ENCODE measurements at places on chromosomes 16 and 17.
A peak's percentile ranks its signal among the peaks of the same experiment; 100 is the strongest.

- DNase-seq, result no peak
These were observed 2.7 kb downstream of the ELMO3 start for GRCh38 chr16:67201411-67202345.

DNA sequence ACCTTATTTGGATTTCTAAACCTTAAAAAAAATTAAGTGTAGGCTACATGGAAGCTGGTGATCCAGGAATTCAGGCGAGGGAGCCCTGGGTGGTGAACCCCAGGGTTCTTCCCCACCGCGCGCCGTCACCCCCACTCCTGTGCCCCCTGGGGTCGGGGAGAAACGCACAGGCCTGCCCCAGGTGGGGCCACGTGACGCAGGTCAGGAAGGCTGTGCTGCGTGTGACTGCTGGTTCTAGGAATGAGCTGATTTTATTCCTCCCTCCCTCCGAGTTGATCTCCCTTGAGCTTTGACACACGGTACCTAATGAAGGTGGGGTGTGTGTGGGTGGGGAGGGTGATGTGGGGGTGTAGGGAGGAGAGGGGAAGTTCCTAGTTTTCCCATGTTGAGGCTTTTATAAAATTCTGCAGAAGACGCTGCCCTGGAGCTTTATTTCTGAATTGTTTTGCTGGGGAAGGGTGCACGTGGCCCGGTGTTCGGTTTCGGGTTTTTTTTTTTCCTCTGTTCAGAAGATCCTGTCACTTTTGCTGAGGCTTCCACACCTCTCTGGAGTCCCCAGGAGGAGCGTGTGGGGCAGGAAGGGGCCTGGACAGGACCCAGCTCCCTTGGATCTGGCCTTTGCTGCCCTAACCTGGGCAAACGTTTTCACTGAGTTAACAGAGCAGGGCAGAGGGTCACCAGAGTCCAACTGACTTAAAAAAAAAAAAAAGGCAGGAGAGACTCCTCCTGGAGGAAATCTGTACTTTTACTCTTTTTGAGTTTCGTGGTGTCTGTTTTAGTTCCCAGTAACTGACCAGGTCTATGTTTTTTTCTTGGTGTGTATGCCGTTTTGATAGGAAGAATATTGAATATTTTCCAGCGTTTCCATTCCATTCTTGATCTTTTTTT is 55.8 kb upstream of the GSE1 start:
- DNase-seq, result peak; percentile 45

DNA sequence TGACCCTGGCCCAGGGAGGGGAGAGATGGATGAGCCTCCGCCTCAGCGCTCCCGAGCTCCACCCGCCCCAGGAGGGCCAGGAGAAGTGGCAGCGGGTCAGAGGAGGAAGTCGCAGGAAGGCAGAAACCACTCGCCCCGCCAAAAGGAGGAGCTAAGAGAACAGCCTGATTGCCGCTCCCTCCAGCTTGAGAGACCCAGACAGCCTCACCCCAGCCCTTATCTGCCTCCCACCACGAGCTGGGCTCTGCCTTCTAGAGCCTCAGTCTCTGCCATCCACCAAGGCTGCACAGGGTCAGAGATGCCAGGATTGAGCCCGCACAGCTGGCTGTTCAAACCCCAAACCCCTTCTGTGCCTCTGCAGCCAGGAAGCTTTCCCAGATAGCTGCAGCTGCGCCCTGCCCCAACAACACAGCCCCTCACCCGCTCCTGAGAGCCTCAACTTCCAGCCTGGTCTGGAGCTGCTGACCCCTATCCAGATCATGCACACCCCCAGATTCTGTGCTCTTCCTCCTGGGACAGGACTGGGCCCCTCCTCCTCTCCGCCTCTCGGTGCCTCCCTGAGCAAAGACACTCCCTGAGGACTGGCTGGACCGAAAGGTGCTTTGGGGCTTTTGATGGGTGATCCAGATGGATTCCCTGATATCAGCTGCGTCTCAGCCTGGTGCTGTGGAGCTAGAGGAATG is 1.0 kb upstream of the ATP2A3 start:
- DNase-seq, result peak; percentile 66

DNA sequence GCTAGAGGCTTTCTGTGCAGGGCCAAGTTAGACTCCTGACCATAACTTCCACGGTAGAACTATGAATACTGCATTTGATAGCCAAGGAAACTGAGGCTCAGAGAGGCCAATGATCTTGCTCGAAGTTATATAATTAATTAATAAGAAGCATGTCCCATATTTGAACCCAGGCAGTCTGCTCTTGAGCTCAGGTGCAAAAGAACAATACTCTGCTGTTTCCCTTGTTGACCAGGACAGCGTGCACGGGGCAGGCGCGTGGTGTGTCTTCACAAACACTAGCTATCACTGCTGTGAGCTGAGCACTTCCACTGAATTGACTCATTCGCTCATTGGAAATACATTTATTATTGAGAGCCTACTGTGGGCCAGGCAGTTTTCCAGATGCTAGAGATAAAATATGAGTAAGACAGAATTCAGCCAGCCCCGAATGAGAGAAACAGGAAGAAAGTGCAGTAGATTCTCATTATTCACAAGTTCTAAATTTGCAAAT is 1.6 kb downstream of the CHD9 start:
- DNase-seq, result no peak

DNA sequence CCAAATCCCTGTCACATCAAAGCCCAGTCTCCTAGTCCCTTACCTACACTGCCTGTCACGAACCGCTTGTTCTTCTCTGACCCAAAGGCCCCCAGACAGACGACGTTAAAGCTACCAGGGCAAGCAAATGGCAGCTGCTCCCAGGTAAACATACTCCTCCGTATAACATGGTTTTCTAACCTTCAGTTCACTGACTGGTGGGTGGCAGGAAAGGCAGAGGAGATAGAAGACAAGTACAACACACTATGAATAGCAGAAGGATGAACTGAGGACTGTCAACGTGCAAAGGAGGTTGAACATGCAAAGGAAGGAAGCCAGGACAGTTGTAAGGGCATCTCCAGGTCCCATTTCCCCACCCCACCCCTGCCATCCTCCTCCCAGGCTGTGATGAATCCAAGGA is 449.8 kb downstream of the SHISA9 start:
- no peak for DNase-seq

DNA sequence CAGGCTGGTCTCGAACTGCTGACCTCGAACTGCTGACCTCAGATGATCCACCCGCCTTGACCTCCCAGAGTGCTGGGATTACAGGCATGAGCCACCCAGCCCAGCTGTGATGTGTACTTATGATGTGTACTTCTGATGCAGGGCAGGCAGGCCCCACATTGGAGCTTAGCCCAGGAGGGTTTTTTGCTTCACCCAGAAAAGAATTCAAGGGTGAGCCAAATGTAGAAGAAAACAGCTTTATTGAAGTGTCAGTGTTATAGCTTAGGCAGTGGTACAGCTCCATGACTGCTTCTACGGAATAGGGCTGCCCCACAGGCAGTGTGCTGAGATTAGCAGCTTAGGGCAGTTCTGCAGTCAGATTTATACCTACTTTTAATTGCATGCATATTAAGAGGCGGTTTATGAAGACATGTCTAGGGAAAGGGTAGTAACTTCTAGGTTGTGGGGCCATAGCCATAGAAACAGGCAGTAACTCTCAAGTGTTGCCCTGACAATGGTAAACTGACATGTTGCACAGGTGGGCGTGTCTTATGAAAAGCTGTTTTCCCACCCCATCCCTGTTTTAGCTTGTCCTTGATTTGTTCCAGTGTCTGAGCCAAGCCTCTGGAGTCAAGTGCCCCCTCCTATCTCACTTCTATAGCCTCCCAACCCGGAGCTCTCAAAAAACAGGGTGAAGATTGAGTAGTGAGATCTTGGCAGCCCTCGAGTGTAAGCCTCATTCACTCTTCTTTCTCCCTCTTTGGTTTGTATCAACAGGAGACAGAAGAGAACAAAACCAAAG is 24.1 kb upstream of the POLR3E start:
- DNase-seq, result no peak

GRCh38 chr16:87140211-87141200 is 176.7 kb downstream of the C16orf95 start:
- no peak for DNase-seq

DNA sequence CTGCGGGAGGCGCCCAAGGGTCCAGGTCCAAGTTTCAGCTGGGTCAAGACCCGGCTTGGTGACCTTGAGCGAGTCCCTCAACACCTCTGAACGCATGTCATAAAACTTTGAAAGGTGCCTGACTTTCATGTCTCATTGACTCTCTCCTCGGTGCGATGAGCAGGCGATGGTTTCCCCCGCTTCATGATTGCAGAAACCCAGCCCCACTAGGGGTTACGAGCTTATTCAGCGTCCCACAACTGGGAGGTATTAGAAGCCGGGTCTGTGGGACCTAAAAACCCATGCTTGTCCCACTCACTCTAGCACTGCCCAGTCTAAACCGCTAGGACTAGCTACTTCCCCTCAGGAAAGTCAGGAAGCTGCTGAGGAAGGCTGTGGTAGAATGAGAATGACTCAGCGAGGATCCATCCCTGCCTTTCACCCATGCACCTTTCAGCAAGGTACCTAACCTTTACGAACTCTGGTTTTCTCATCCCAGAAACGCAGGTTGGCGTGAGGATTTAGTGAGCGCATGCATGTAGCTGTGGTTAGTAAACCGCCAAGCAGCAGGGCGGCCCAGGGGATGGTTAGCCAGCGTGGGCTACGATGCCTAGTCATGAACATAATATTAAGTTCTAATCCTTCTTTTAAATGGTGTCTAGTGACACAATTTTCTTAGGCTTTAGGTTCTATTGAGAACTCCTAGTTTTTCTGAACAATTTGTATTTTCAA is 26.2 kb upstream of the RFFL start:
- peak; percentile 92 for DNase-seq

GRCh38 chr17:73787076-73788059 is 143.1 kb upstream of the SDK2 start:
- no peak for DNase-seq

- no peak for DNase-seq
These were observed 20.7 kb downstream of the GAA start for GRCh38 chr17:80122026-80122575.

DNA sequence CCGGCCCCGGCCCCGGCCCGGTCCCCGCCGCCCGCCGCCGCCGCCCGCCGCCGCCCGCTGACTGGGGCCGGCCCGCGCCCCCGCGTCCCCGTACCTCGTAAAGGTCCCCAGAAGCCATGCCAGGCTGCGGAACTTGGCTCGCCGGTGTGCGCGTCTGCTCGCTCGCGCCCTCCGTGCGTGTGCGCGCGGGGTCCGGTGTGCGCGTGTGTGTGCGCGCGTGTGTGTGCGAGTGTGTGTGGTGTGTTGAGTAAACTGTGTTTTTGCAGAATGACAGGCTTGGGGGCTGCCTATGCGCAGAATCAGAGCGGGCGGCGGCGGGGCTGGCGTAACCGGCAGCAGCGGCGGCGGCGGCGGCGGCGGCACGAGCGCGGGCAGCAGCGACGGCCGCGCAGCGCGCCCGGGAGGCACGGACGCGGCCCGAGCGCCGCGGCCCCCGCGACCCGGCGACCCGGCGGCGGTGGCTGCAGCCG is 307 bp downstream of the CDYL2 start:
- DNase-seq, result peak; percentile 4

DNA sequence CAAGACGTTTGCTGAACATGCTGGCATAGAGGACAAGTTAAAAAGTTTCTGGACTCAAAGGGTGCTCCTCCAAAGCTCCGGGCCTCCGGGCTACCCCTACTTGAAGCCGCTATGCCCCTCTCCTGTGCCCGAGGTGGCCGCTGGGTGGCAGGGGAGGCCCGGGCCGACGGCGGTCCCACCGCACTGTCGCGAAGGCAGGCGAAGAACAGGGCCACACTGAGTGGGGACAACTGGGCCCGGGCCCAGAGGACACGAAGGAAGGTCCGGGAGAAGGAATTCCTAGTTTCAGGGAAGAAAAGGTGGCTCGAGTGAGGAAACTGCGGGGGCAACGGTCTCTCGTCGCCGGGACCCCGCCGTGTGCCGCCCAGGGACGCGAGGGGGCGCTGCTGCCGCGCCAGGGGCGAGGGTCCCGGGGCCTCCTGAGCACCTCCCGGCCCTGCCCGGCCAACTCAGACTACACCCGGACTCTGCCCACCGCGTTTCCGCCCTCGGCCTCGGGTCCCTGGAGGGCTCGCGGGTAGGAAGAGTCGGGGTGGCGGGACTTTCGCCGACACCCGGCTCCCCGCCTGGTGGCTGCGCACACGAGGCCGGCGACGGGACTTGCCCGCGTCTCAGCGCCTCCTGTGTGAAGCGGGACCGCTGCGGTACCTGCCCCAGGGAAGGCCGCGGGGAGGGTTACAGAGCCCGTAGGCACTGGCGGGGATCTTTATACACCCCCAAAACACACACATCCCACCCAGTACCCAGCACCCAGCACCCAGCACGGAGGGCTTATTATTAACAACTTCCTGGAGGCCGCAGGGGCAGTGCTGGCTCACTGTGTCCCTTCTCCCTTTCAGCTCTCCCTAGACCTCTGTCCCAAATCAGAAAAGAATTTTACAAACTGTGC is 772 bp upstream of the CHCT1 start:
- DNase-seq, result peak; percentile 71

- DNase-seq, result no peak
These were observed 12.7 kb upstream of the KLHDC4 start for GRCh38 chr16:87778476-87778829.

GRCh38 chr16:17295948-17296347 is 174.8 kb downstream of the XYLT1 start:
- DNase-seq, result no peak

GRCh38 chr16:22726868-22727267 is 87.1 kb upstream of the HS3ST2 start:
- no peak for DNase-seq

GRCh38 chr17:50288306-50288705 is 14.0 kb downstream of the TMEM92 start:
- DNase-seq, result no peak

GRCh38 chr16:49837688-49838410 is 18.1 kb downstream of the ZNF423 start:
- no peak for DNase-seq

GRCh38 chr16:85437166-85438052 is 175.7 kb upstream of the GSE1 start:
- DNase-seq, result no peak

DNA sequence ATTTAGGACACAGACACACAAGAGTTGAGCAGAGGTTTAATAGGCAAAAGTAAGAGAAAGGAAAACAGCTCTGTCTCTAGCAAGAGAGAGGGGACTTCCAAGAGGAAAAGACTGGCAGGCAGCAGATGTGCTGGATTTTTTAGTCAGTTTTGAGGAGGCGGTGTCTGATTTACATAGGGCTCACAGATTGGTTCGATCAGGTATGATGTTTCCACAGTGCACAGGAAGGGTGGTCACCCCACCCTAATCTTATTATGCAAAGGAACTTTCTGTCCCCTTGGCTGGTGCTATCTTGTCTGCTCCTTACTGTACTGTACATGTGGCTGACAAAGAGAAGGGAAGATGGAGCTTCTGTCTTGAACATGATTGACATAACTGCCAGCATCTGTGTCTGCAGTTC is 25.3 kb downstream of the BFAR start:
- no peak for DNase-seq

DNA sequence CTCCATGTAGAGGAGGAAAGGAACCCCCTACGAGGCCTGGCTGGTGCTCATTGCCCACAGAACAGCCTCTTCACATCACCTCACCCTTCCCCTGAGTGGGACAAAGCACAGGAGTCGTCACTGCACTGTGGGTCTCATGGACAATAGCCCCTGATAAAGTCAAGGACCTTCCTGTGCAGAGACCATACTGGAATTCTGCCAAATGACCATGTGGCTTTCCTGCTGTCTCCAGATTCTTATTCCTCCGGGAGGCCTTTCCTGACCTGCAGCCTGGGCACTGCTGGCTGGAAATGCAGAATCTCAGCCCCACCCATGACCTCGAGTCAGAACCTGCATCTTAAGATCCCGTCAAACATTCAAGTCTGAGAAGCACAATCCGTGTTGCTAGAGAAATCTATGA is 60.5 kb upstream of the ERN1 start:
- DNase-seq, result no peak
